NCI-H524 (cell line): ENCODE measurements at places on chromosomes 13 and 19.

- no peak for DNase-seq
These were observed 13.9 kb downstream of the COL4A1 start for GRCh38 chr13:110293037-110293436.

GRCh38 chr13:30607908-30608307, 9.8 kb upstream of the USPL1 start:
- DNase-seq: no peak

- DNase-seq: no peak
These were observed 287.4 kb upstream of the NBEA start for GRCh38 chr13:34654647-34655046.

- DNase-seq: no peak
These were observed 2715.0 kb upstream of the PCDH20 start for GRCh38 chr13:64130600-64130999.

GRCh38 chr13:23867027-23867491, 22.1 kb downstream of the MIPEP start:
- no peak for DNase-seq

DNA sequence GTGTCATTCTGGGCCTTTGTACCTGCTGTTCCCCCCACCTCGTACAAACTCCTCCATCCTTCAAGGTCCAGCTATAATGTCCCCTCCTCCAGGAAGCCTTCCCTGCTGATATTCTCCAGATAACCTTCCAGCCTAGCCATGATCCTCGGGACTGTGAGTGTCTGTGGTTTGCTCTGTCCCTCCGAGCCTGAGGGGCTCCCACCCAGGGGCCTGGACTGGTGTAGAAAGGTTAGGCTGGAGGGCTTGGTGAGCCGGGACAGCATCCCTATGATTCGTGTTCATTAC, 2.9 kb upstream of the COMP start:
- no peak for DNase-seq

DNA sequence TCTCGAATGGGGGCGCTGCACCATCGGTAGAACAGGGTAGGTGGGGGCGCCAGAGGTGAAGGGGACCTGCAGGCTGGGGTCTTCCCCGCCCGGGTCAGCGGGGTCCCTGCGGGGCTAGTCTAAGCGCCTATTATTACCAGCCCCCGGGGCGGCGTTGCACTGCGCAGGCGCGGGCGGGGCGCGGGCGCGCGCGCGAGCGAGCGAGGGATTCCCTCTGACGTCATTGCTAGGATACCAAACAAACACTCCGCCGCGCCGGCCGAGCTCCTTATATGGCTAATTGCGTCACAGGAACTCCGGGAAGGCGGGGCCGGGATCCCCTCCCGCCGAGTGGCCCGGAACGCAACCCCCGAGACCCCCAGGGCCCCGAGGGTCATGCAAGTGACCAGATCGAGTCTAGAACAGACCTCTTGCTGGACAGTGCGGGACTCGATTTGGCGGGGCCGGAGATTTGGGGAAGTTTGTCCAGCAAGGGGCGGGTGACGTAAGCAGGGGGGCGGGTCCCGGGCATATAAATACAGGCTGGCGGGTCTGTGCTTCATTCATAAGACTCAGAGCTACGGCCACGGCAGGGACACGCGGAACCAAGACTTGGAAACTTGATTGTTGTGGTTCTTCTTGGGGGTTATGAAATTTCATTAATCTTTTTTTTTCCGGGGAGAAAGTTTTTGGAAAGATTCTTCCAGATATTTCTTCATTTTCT, at the start of gene FOSB:
Gene FOSB (plus strand): TSS at position 541 of the 703 bp plus-strand sequence. CDS start 591 bp downstream, outside the sequence.
- peak; percentile 87 for DNase-seq
